Eye (tissue), 1 donor: ENCODE measurements at places on chromosomes 7 and 10.
A peak's percentile ranks its signal among the peaks of the same experiment; 100 is the strongest.

DNA sequence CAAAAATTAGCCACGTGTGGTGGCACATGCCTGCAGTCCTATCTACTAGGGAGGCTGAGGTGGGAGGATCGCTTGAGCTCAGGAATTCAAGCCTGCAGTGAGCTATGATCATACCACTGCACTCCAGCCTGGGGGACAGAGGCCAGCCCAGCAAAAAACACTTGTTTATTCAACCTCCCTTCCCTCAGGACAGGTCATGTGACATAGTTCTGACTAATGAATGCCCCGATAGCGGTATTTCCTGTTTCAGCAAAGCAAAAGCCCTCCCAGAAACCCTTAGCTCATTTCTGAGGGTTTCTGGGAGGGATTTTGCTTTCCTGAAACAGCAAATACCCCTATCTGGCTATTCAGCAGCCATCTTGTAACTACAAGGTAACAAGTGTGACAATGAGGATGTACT is 157.1 kb downstream of the GATA3 start:
- no peak for DNase-seq

DNA sequence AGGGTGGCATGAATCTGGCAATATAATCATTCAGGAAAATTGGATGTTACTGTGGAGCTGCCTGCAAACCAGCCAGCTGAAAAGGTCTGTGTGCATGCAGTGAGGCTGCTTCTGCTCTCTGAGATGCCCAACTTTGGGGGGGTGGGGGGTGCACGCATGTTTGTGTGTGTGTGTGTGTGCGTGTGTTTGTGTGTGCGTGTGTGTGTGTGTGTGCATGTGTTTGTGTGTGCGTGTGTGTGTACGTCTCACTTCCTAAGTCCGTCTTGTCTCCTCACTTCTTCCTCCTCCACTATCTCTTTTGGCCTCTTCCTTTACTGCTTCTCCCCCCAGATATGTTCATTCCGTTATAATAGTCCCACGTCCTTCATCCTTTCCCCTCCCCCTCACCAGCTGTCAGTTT is 102.9 kb upstream of the MACROH2A2 start:
- no peak for DNase-seq

GRCh38 chr10:97538411-97538810 is 34.2 kb upstream of the ANKRD2 start:
- no peak for DNase-seq

GRCh38 chr7:149770728-149771636 is 2.4 kb downstream of the ZNF467 start:
- DNase-seq = no peak

DNA sequence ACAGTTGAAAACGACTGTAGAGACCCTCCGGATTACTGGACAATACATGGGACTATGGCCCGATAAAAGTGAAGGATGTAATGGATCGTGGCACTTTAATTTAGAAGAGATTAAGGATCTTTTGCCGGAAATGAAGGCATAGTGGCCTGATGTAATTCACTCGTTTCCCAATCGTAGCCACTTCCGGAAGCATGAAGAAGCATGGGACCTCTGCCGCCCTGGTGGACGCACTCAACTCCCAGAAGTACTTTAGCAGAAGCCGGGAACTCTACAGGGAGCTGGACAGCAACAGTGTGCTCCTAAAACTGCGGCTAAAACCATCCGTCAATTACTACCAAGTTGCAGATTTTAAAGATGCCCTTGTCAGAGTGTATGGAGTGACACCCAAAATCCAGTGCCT is 59.6 kb upstream of the NUPR2 start:
- DNase-seq = peak; percentile 1
